Stimulated activated CD4-positive, alpha-beta T cell treated with anti-CD3 and anti-CD28 coated beads, Interleukin-4, amount 100 ng/mL, for 24 hours (primary cell): ENCODE measurements at places on chromosomes 12 and 14.

- no peak for DNase-seq
Measured at GRCh38 chr12:18054925-18055619, 34.9 kb downstream of the RERGL start.

- DNase-seq, result no peak
Measured at GRCh38 chr14:54794796-54795195, 107.8 kb downstream of the GCH1 start.

GRCh38 chr14:22600027-22600426, 1.9 kb downstream of the ABHD4 start:
- no peak for DNase-seq

DNA sequence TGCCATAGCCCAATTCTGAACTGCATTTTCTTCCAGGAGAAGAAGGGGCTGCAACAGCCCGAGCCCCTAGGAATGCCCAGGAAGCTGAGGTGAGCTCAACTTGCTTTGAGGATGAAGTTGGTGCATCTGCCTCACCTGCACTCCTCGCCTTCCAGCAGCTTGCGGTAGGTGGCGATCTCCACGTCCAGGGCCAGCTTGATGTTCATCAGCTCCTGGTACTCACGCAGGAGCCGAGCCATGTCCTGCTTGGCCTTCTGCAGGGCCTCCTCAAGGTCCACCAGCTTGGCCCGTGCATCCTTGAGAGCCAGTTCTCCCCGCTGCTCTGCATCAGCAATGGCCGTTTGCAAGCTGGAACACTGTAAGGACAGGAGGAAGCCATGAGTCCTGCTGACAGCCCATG, 6.0 kb downstream of the KRT75 start:
- no peak for DNase-seq

GRCh38 chr12:11664101-11664500, 14.6 kb downstream of the ETV6 start:
- DNase-seq, result no peak

GRCh38 chr14:104438166-104438887, 141.2 kb upstream of the C14orf180 start:
- no peak for DNase-seq

- no peak for DNase-seq
Measured at GRCh38 chr12:85509081-85509856, 229.2 kb downstream of the ALX1 start.

DNA sequence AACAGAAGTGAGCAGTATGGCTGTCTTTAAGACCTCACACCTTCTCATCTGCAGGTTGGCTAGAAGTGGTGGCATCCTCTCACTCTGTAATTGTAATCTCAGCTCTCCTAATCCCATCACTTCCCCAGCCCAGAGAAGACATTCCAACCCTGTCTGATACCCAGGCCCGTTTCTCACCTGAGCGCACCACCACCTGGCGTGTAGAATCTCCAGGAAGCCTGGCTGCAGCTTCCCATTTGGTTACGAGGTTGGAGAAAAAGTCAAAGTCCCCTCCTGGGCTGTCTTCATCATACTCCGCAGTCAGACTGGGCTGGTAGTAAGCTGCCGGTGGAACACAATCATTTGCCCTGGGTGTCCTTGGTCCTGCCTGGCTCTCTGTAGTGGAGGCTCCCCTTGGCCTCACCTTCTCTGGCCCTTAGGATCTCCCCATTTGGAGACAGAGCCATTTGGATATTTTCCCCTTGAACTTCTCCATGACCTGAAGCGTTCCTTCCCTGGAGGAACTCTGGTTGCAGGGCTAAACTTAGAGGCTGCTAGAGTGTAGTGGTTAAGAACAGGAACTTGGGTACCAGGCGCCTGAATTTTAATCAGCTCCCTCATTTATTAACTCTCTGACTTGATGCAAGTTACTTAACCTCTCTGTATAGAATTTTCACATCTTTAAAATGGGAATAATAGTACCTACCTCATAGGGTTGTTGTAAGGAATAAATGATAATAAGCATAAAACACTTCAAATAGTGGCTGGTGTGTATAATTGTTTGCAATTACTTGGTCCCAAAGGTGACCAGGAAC, 1.8 kb downstream of the SDR39U1 start:
- DNase-seq, result no peak

- no peak for DNase-seq
Measured at GRCh38 chr12:109729371-109729781, 15.8 kb downstream of the FAM222A start.

- no peak for DNase-seq
Measured at GRCh38 chr12:18145924-18146323, 55.9 kb upstream of the RERGL start.

GRCh38 chr12:108123402-108123801, 5.7 kb upstream of the WSCD2 start:
- no peak for DNase-seq

DNA sequence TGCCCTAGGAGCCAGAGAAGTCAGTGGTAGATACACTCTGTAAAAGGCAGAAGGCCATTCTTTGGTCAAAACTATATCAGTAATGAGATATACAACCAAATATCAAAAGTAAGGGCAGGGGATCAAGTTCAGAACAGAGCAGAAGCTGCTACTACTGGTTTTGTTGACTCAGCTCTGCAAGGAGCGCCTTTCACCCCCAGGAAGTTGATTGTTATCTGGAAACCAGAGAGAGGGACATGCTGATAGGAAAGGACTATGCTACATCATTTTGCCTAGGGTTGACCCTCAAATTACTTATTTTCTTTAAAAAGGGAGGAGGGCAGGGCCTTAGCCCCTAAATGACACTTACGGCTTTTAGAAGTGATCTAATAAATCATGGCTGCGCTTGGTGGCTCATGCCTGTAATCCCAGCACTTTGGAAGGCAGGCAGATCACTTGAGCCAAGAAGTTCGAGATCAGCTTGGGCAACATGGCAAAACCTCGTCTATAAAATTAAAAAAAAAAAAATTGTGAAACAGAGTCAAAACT, 194.0 kb downstream of the KLHL28 start:
- DNase-seq, result no peak

DNA sequence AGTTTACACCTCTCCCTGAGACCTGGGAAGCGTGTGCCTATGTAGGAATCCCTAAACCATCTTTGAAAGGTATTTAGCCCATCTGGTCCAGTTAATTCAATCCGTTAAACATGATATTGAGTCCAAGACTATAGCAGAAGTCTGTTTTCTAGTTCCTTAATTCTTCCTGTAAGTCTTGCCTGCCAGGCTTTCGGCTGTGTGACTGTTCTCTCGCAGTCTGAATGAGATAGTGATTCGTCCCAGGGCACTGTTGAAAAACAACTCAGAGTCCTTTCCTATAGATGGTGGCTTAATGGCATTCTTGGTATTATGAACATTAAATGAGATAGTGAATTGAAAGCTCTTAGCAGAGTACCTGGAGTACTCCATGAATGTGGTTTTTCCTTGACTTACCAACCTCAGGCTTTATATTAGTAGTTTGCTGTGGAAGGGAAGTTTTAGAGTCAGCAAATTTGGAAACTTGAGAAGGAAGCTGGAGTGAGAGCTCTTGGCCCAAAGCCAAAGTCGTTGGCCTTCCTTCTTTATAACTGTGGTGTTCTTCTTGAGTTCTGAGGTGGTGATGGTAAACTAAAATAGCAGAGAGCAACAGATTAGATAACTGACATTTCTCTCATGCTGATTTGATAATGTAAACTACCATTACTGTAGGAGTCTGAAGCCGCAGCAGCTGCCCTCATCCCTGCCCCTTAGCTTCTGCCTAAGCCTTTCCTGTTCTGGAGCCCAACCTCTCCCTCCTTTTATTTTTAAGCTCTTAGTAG, 76.5 kb downstream of the TGFB3 start:
- no peak for DNase-seq

DNA sequence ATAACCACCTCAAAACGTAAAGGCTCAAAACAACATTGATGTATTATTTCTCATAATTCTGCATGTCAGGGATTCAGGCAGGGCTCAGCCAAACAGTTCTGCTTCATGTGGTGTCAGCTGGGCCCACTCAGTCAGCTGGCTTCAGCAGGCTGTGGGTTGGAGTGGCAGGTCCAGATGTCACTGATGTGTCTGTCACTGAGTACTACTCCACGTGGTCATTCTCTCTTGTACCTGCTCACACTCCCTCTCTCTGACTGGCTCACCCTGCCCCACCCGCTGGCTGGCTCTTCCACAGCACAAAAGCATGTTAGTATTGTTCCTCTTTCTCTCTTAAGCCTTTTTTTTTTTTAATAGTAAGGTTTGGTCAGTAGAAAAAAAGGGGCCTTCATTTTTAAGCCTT, 182.4 kb downstream of the DICER1 start:
- DNase-seq, result no peak

DNA sequence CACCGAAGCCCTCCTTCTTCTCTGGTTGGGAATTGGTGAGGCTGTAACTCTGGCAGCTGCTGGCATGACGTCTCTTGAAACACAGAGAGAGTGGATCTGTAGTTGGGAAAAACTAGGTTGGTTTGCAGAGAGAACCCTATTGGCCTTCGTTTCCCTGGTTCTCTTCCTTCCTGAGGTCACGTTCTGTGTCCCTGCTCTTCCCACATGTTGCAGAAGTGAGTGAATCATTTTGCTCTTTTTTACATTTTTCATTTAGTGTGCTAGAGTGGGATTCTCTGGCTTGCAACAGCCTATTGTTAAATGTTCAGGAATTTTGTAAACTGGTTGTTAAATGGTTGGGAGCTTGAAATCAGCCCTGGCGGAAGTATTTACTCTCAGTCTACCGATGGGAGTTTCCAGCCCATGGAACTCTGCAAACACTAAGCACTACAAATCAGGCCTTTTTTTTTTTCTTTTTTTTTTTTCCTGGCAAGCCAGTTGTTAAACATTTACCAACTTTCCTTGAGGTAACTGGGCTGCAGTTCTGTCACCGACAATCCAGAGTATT, 26.8 kb upstream of the CKAP4 start:
- DNase-seq, result no peak

GRCh38 chr12:113333877-113334785, 778 bp downstream of the SLC8B1 start:
- DNase-seq, result peak; percentile 4

- DNase-seq, result no peak
Measured at GRCh38 chr14:102044566-102044965, 42.3 kb downstream of the HSP90AA1 start.

- no peak for DNase-seq
Measured at GRCh38 chr14:37203423-37203822, 5.7 kb downstream of the MIPOL1 start.

DNA sequence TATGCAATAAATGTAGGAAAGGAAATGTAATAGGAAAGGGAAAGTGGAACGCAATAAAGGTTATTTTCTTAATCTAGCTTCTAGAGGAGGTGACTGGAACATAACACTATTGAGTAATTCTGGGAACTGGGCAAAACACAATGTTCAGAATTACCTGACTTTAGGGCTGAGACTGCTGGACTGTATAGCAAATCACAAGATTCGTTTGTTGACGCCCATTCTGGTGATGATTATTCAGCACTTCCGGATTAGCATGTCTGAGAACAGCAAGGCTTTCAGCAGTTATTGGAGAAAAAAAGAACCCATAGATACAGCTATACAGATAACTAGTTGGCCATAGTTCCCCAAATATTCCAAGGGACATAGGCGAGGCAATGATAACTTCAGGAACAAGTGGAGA, 2.3 kb upstream of the KLRD1 start:
- DNase-seq, result no peak
